Thoracic aorta (tissue), 2 donors: ENCODE measurements at places on chromosomes 16 and 17. TPM values are rescaled to one million over a fixed set of nuclear protein-coding genes. Genes with fewer than 3 reads are reported as not detected.

Gene PRSS8
- total RNA-seq: not detected

DNA sequence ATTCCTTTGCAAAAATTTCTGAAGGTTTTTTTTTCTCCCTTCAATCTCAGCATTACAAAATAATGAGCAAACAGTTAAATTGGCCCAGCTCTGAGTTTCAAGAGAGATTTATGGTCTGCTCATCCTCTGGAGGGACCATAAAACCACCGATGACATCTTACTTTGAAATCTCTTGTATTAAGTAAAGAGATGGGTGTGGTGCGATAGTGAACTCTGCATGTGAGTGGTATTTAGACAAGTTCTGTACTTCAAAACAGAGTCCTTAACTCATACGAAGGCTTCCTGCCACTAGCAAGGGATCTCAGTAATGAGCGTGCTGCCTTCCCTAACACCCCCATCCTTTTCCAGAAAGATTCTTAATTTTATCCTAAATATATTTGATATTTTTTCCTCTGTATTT is 2.1 kb downstream of the FAM20A start:
- peaks cover 33% of the 10 kb centered on the region for H3K4me1 ChIP-seq
- H3K27ac ChIP-seq: no peak overlapping the region
- H3K4me3 ChIP-seq: peak overlapping the region; percentile 73
- H3K27me3 ChIP-seq: no peaks in the 10 kb centered on the region
- no peak for DNase-seq

- no peaks in the 10 kb centered on the region for H3K27me3 ChIP-seq
- DNase-seq: no peak
- H3K4me1 ChIP-seq: no peaks in the 10 kb centered on the region
- H3K4me3 ChIP-seq: no peak overlapping the region
- no peak overlapping the region for H3K27ac ChIP-seq
Observed at GRCh38 chr17:49523706-49524472, 28.8 kb downstream of the NGFR start.

- no peak overlapping the region for H3K27ac ChIP-seq
- no peaks in the 10 kb centered on the region for H3K4me1 ChIP-seq
- no peak overlapping the region for H3K4me3 ChIP-seq
- no peaks in the 10 kb centered on the region for H3K27me3 ChIP-seq
Observed at GRCh38 chr17:27978689-27979175, 63.7 kb upstream of the NLK start.

GRCh38 chr17:17066021-17066420 is 23.8 kb downstream of the MPRIP start:
- no peaks in the 10 kb centered on the region for H3K36me3 ChIP-seq
- DNase-seq: no peak
- H3K27me3 ChIP-seq: no peaks in the 10 kb centered on the region
- no peak overlapping the region for H3K27ac ChIP-seq
- H3K4me3 ChIP-seq: no peak overlapping the region

Gene GP1BA
- not detected for total RNA-seq

Gene MARCHF10
- not detected for total RNA-seq

GRCh38 chr17:82782657-82783207 is 30.9 kb downstream of the TBCD start:
- peaks cover 17% of the 10 kb centered on the region for H3K36me3 ChIP-seq
- no peak overlapping the region for H3K4me3 ChIP-seq
- H3K27ac ChIP-seq: no peak overlapping the region
- H3K27me3 ChIP-seq: no peaks in the 10 kb centered on the region

Gene TBC1D3H
- total RNA-seq: not detected

DNA sequence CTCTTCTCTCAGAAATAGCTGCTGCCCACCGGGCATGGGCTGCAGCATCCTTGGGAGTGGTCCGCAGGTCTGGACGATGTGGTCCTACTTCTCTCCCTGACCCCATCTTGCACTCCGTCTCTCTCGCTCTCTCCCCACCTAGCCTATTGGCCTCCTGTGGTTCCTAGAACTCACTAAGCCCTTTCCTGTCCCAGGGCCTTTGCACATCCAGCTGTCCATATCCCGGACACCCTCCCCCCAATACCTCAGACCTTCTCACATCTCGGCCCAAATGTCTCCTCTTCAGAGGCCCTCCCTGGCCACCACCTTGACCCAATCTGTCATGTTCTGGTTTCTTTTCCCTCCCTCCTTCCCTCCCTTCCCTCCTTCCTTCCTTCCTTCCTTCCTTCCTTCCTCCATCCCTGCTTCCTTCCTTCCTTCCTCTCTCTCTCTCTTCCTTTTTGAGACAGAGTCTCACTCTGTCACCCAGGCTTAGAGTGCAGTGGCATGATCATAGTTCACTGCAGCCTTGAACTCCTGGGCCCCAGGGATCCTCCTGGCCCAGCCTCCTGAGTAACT is 4.5 kb downstream of the SLC4A1 start:
- H3K4me1 ChIP-seq: no peaks in the 10 kb centered on the region
- DNase-seq: no peak
- H3K4me3 ChIP-seq: no peak overlapping the region
- no peak overlapping the region for H3K27ac ChIP-seq
- no peaks in the 10 kb centered on the region for H3K36me3 ChIP-seq
- H3K27me3 ChIP-seq: no peaks in the 10 kb centered on the region

Gene AIPL1
- not detected for total RNA-seq

Gene ACE
- total RNA-seq: 5.4 TPM

Gene OR4D1
- total RNA-seq: not detected

DNA sequence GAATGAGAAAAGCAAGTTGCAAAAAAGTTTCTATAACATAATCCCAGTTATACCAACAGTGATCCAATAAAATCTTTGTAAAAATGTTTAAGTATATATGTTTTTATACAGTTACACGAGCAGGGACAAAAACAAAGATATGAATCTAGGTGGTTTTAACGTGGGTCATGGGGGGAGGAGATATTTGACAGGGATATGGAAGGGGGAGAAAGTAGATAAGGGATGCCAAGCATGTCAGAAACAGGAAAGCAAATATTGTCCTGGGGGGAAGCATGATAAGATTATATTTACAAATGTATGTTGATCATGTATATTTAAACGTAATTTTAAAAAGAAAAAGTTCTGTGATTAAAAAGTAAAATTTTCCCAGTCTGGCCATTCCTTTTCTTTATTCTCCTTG is 43.1 kb downstream of the TNRC6C start:
- no peaks in the 10 kb centered on the region for H3K36me3 ChIP-seq
- peak overlapping the region; percentile 6 for H3K27ac ChIP-seq
- no peaks in the 10 kb centered on the region for H3K27me3 ChIP-seq
- peaks cover 13% of the 10 kb centered on the region for H3K4me1 ChIP-seq
- H3K4me3 ChIP-seq: no peak overlapping the region
- DNase-seq: no peak

GRCh38 chr16:85445064-85445778 is 167.9 kb upstream of the GSE1 start:
- DNase-seq: no peak
- H3K36me3 ChIP-seq: no peaks in the 10 kb centered on the region
- no peak overlapping the region for H3K4me3 ChIP-seq

Gene UMOD
- not detected for total RNA-seq

- H3K4me1 ChIP-seq: no peaks in the 10 kb centered on the region
- no peak overlapping the region for H3K4me3 ChIP-seq
- H3K36me3 ChIP-seq: no peaks in the 10 kb centered on the region
- H3K27ac ChIP-seq: no peak overlapping the region
- DNase-seq: no peak
Observed at GRCh38 chr17:70767102-70767701, 597.9 kb downstream of the KCNJ2 start.
